ENCODE measurements at places on chromosomes 3 and 15.

- no peak for DNase-seq
Measured at GRCh38 chr3:12226031-12226430, 62.8 kb upstream of the PPARG start.

DNA sequence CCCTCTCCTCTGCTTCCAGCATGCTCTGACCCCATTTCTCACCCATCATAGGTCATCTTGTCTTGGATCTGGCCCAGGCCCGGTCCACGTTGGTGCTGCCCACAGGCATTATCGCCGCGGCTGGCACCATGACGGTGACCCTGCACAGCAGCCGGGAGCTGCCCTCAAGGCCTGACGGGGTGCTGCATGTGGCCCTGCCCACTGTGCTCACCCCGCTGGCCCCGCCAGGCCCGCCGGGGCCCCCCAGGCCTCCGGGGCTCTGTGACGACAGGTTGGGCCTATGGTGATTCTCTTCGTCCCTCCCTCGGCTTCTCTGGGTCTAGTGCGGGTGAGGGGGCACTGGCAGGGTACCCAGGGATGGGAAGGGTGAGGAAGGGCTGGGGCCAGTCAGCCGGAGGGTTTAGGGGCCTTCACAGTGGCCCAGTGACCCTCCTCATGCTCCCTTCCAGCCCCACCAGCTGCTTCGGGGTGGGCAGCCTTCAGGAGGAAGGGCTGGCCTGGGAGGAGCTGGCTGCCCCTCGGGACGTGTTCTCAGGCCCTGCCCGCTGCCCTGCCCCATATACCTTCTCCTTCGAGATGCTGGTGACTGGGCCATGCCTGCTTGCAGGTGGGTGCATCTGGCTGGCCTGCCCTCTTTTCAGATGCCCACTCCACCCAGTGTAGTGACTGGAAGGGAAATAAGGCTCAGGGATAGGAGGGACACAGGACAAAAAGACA, 3.9 kb downstream of the VWA5B2 start:
- no peak for DNase-seq

DNA sequence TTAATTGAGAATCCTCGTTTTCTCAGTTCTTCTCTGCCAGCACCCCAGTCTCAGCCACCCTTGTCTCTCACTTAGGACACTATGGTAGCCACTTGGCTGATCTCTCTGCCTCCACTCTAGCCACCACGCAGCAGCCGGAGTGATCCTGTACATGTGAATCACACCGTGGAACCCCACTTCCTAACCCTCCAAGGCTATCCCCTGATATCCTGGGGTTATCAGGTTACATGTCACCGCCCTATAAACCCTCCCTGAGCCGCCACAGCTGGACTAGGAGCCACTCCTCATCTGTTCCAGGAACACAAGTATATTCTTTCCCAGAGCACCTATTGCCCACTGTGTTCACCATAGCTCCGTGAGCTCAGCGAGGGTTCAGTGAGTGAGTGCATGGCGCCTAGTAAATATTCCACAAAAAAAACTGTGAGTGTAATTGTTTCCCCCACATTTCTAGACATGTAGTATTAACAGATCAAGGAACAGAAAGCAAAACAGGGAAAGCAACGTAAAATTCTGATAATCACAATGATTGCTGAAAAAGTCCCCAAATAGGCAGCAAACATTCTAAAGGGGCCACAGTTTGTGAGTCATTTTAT, 661 bp upstream of the PARP14 start:
- DNase-seq: peak; percentile 38

DNA sequence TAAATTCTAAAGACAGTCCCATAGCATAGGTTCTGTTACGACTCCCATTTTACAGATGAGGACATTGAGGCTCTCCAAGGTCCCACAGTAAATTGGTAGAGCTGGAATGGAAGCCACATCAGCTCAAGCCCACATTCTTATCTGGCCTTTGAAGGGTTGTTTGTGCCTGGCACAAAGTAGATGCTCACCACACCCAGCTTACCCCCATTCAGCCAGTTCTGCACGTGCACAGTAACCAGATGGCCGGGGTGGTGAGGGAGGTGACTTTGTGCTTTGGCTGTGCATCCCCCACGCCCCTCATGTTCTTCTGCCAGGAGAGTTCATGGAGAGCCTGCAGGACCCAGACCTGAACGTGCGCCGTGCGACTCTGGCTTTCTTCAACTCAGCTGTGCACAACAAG, 16.2 kb downstream of the RPL32 start:
- no peak for DNase-seq

- DNase-seq: no peak
Measured at GRCh38 chr15:70486451-70487386, 276.6 kb downstream of the UACA start.

DNA sequence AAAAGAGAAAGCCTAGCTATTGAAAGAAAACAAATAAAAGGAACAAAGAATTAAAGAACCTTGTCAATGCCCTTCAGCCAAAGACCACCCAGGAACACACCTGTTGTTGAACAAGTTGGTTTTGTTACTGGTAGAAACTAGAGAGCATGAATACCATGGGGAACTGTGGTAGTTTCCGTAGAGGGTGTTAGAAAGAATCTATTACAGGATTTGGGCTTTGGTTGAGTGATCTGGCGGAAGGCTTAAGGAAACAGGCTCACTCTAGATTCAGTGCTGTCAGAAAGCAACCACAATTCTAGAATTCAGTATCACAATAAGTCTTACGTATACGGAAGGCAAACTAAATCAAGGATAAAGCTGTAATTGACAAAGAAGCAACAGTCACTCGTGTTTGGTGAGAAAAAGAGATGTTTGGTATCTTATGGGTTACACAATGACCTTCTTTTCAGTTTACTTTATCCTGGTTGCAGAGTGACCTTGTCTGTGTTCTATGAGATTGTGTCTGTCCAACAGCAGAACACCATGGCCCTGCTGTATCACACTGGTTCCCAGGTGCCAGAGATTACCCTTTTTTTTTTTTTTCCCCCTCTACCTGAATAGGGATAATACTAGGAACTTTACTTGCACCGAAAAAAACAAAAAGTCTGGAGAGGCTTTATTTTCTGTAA, 265.9 kb downstream of the SHQ1 start:
- no peak for DNase-seq

DNA sequence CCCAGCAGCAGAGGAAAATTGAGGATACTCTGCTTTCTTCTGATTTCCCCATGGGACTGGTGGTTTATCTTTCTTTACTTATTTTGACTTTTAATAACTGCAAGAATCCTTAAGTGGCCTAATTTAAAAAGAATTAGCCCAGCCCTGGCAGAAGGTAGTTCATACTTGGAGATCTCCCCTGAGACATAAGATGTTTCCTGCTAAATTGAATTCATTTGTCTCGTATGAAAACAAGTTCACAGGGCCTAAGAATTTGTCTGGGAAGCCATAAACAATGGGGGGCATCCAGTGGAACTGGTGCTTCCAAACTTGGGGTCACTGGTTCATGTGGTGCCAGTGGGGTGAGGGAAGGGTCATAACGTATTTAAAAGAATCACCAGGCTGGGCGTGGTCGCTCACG, 283.1 kb upstream of the RASGRP1 start:
- DNase-seq: no peak

- DNase-seq: no peak
Measured at GRCh38 chr15:44698641-44699040, 12.5 kb downstream of the PATL2 start.

DNA sequence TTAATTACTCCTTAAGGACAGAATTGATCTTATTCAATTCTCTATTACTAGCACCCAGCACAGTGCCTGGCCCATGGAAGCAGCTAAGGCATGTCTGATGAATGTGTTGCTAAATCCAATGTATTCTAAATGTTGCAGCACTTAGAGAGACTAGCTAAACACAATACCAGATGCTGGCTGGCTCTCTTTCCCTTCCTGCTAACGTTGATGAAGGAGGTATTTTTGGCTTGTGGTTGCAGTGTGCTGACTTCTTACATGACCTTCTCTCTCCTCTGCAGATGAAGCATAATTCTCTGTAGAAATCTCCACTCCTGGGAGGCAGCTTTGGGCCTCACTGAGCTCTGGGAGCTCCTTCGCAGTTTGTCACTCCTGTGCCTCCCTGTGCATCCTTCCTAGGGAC, 183.6 kb downstream of the PEX5L start:
- no peak for DNase-seq

DNA sequence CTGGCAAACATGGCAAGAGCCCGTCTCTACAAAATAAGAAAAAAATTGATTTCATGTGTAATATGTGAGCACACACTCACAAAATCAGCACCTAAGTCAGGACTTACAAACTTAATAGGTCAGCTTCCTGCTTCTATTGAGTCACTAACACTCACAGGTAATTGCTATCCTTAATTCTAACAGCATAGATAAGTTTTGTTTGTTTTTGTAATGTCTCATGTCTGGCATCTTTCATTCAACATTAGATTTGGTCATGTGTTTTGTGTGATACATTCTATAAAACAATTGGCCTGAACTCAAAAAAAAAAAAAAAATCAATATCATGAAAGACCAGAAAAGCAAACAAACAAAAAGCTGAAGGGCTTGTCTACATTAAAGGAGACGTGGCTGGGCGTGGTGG, 564.7 kb downstream of the AGBL1 start:
- no peak for DNase-seq

DNA sequence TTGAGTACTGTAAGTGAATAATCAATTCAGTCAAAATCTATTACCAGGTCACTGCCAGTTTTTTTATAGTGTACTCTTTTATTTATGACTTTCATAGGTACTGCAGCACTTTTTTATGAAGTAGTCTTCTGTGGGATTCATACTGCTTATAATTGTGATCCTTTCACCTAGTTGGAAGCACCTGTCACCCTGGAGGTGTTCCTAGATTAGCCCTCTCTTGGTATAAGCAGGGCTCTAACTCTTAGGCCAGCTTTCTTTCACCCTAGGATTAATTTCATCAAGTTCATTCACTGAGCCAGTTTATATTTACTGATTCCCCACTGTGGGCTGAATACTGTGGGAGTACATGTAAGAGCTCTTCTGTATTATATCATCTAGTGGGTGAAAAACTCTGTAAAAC, 65.9 kb upstream of the MLF1 start:
- no peak for DNase-seq

GRCh38 chr3:17841190-17841828, 98.9 kb upstream of the TBC1D5 start:
- DNase-seq: peak; percentile 1

- DNase-seq: no peak
Measured at GRCh38 chr3:123593381-123593780, 8.5 kb upstream of the HACD2 start.

DNA sequence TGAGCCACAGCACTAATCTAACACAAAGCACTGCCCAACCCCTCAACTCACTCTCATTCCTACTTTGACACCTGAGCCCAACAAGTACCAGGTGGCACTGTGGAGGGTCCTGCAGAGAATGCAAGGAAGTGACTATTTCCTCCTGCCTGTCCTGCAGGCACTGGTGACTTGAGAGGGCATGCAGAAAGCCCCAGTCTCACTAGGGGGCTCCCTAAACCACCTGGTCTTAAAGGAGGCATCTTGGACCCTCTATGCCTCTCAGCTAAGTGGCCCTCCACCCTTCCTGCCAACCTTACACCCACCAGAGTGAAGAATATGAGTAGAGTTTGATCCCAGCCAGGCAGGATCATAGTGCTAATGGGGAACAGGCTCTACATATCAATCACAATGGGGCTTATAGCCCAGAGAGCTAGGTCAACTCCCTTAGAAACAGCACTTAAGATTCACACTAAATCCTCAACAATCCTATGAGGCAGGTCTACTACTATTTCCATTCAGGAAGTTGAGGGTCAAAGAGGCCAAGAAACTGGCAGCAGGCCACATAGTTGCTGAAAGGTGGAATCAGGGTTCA, 15.2 kb downstream of the TRAIP start:
- no peak for DNase-seq

- DNase-seq: no peak
Measured at GRCh38 chr15:62165104-62165792, at the start of gene C2CD4B. Gene C2CD4B, minus strand, starts transcription at chr15:62165285. Its CDS starts 301 bp downstream, at chr15:62164984.

DNA sequence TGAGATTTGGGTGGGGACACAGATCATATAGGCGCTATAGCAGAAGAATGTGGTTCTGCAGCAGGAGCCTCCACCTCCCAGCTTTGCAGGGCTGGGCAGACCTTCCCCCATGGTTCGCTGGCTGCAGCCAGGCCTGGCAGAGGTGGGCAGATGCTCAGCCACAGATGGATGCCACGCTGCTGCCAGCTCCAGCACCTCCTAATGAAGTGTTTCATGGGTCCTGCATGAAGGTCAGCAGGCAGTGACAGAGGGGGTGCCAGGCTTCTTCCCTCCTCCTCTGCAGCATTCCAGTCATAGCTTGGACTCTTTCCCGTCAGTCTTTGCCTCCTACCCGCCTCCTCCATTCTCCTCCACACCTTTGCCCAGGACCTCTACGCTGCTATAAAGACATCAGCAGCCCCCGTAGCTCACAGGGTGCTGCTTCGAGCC, 85.9 kb downstream of the SLCO3A1 start:
- DNase-seq: no peak

DNA sequence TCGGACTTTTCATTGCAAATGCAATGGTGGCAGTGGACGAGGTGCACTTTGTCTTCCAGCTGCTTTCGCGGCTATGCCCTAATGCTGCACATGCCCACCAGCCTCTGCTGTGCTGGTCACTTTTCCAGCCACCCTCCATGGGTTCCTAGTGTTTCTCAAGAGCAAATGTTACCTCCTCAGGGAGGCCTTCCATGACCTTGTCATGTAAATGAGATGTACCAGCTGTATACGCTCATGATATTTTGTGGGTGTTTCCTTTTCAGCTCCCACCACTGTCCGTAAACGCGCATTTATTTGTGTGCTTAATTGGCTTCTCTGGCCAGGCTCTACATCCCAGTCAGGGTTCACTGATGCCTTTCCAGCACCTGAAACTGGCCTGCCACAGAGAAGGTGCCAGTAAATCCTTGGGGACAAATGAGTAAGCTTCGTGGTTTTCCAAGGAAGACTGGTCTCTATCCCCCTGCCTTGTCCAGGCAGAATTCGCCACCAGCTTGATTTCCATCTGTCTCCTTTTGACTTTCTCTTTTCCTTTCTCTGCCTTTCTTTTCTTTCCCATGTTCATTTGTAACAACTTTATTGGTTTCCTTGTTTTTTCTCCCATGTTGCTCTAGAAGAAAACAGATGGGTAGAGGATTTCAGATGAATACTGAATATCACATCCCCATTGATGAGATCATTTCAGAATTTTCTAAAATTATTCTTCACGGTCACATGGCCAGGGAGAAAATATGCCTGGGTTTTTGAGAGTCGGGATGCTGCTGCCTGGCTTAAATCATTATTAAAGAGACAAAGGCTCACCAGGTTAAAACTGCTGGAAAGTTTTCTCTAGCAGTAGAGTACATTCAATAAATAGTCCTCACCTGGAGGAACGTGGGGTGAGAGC, 82.5 kb downstream of the CHST2 start:
- no peak for DNase-seq

GRCh38 chr15:82679626-82680199, 30.0 kb downstream of the AP3B2 start:
- DNase-seq: no peak

- no peak for DNase-seq
Measured at GRCh38 chr3:123520656-123521055, 64.2 kb downstream of the HACD2 start.

- no peak for DNase-seq
Measured at GRCh38 chr15:101123222-101123910, 128.5 kb downstream of the CHSY1 start.

GRCh38 chr3:180690061-180690460, 10.8 kb upstream of the CCDC39 start:
- peak; percentile 35 for DNase-seq

GRCh38 chr15:89068325-89068784, 19.9 kb upstream of the ABHD2 start:
- no peak for DNase-seq
